NAMALWA (cell line): ENCODE measurements at places on chromosomes 3 and 15.
A peak's percentile ranks its signal among the peaks of the same experiment; 100 is the strongest.

DNA sequence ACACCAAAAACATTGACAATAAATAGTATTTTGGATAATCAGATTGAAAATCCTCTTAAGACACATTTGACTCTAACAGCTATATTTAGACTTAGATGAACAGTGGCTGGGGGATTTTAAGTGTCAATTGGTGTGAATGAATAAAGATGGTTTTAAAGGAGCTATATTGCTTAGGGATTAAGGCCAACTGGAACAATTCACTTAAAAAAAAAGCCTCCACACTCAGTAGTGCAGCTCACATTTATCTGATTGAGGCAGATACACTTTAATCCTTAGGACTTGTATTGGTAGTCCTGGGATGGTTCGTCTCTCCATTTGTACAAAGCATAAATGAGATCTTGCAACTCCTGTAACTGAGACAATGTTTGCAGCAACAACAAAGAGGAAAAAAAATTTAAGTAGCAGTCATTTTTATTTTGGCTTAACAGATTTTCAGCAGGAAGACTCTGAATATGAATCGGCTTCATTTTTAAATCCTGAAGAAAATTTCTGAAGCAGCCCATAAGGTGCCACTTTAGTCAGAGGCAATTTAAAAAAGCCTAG lies 112.0 kb downstream of the UACA start:
- DNase-seq = no peak

GRCh38 chr15:89740137-89740536 lies 10.9 kb downstream of the MESP1 start:
- DNase-seq = peak; percentile 88

GRCh38 chr3:134718726-134719125 lies 67.9 kb upstream of the KY start:
- DNase-seq = no peak

GRCh38 chr15:48285329-48286214 lies 45.7 kb upstream of the DUT start:
- DNase-seq = peak; percentile 82

DNA sequence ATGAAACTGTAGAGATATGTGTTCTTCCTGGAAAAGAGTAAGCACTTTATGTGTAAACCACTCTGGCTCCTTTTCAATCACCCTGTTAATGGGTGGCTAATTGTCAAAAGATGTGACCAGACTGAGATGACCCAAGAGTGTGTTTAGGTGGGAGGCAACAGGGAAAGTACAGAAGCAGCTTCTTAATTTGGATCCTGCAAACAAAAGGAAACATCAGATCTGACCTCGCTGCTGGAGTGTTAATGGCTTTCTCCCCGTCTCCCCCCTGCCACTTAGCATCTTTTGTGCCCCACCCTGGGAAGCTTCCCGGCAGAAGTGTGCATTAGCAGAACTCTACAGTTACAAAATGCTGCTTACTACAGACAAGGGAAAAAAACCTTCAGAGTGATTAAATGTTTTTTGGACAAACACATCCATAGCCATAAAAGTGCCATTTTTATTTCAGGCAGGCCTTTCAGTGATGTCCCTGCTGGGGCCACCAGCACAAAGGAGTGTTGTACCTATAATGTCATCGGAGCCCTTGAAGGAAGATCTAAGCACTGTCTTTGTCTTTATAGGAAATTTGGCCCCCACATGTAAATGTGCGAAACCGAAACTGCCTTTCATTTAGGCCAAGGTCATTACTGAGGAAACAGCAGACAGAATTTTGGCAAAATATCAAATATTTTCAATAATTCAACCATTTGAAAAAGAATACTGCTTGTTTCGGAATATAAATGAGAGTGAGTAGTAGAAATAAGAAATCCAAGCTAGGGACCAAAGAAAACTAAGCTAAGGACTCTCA lies 311.0 kb downstream of the WDR72 start:
- DNase-seq = no peak

DNA sequence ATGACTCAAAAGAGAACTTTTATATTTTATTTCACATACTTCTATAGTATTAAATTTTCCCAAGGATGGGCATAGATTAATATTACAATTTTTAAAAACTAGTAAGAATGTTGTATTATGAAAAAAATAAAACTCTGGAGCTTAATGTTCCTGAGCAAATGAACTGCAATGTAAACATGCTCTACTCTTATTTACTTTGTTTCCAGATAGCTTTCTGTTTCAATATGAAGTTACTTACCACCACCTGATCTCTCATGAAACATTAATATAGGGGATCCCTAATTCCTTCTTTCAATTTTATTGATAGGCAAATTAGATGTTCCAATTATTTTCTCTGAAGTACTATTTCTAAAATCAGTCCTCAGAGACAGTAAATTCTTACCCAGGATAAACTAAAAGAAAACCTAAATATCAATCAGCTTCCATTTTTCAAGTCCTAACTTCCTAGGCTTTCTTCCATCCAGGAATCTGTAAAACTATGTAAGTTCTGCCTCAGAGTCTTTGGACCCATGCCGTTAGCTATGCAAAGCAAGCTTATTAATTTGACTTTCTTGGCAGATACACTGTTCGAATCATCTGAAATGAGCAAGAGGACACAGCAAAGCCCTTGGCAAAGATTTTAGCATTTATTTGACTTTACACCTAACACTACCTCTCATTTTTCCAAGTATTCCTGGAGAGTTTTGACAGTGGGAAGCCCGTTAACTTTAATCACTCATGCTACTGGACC lies 93.2 kb downstream of the PLCH1 start:
- no peak for DNase-seq

GRCh38 chr3:8574040-8574669 lies 70.4 kb downstream of the SSUH2 start:
- DNase-seq = no peak

DNA sequence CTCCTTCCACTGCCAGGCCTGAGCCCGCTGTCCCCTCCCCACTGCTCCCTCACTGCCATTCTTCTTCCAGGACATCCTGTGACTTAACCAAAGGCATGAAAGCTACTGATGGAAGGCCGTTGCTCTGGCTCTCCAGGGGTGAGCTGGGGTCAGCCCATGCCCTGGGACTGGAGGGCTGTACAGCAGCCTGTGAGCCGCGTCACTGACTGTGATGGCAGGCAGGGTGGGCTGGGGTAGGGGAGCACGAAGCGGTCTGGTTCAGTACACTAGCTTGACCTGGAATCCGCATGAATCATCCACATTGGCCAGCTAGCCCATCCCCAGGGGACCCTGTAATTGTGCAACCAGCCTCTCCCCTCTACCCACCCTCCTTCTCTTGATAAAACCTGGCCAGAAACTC lies 30.8 kb downstream of the CORO2B start:
- DNase-seq = no peak

DNA sequence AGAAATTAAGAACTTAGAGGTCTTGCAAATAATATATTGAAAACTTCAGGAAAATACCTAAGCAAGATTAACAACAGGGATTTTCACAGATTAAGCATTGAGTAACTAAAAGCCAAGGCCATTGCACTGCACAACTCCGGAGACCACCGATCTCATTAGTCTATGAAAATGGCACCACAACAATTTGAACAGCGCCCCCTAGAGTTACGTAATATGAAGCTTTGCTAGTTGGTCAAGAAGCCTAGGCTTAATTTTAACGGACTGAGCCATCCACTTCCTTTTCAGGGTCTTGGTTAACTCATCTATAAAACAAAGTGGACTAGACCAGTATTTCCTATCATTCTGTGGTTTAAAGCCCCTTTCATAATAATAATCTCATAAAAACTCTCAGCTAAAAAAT lies 24.8 kb downstream of the TMEM212 start:
- peak; percentile 44 for DNase-seq

- no peak for DNase-seq
Measured at GRCh38 chr3:3772338-3772737, 26.9 kb upstream of the LRRN1 start.

DNA sequence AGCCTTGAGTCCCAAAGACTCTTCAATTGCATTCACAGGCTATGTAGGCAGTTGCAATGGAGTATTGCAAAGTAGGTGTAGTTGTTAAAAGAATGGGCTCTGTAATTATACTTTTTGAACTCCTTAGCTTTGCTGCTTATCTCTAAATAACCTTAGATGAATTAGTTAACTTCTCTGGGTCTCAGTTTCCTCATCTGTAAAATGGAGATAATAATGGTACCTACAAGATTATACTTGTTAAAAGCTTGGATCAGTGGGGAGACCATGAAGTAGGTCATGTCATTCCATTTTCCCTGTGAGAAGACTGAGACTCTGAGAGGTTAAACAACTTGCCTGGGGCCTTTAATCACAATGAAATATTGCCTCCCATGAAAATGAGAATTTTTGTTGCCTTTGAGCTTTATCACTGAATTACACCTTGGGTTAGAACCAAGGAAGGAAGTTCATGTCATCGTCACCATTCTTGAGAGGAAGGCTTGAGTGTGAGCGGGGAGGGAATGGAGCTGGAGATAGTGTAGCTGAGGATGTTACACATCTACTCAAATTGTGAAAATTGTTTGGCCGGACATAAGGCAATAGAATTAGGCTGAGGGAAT lies 38.1 kb downstream of the CTDSPL start:
- no peak for DNase-seq

DNA sequence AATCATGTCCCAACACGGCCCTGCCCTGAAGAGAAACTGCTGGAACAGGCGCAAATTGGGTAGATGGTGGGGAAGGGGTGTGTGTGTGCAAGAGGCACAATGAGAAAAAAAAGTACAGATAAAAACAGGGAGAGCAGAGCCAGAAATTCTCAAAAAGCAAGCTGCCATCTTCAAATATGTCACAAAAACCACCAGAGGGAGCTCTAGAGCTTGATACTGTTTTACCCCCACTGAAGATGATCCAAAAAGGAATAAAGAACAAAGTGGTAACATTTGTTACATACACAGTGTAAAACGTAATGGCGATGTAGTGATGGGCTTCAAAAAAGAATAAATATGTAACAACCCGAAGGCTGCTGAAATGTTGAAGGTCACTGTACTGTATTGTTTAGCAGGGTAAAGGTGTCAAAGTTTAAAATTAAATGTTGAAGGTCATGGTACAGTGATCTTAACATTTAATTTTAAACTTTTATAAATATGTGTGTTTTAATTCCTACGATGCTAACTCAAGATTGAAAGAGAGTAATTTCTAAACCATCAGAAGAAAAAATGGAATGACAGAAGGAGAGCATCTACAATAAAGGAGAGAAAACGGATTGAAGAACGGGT lies 6.0 kb downstream of the SNRPA1 start:
- DNase-seq = peak; percentile 82

GRCh38 chr3:54014067-54014466 lies 108.3 kb upstream of the CACNA2D3 start:
- DNase-seq = no peak

- no peak for DNase-seq
Measured at GRCh38 chr15:52436981-52437380, 91.7 kb downstream of the MYO5A start.

DNA sequence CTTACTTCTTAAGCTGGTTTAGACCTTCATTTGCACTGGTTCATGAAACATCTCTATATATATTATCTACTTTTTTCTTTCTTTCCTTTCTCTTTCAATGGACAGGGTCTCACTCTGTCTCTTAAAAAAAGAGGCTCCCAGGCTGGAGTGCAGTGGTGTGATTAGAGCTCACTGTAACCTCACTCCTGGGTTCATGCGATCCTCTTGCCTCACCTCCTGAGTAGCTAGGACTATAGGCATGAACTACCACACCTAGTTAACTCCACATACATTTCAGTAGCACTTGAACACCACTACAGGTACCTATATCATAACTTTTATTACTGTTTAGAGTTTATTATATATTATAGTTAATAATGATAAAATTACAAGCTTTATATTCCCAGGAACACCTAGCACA lies 117.1 kb upstream of the UBP1 start:
- DNase-seq = no peak

- DNase-seq = no peak
Measured at GRCh38 chr3:8369638-8370037, 132.0 kb upstream of the LMCD1 start.

GRCh38 chr3:8069471-8069870 lies 432.2 kb upstream of the LMCD1 start:
- no peak for DNase-seq

- no peak for DNase-seq
Measured at GRCh38 chr15:68638953-68639515, 60.2 kb downstream of the CORO2B start.

DNA sequence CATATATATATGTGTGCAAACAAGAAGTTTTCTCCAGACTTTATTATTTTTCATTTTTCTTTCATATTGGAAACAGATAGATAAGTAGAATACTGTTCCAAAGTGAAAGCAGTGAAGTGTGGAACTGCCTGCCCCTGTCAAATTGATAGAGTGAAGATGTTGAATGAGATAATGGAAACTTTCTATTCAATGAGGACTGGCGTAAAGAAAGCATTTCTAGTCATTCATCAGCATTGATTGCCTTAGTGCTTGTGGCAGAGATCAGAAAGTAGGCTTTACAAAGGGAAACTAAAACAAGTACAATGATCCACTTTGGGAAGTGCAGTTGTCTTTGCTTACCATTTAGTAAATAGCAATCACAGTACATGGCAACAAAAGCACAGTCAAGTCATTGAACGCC lies 300.0 kb downstream of the CADM2 start:
- DNase-seq = no peak

DNA sequence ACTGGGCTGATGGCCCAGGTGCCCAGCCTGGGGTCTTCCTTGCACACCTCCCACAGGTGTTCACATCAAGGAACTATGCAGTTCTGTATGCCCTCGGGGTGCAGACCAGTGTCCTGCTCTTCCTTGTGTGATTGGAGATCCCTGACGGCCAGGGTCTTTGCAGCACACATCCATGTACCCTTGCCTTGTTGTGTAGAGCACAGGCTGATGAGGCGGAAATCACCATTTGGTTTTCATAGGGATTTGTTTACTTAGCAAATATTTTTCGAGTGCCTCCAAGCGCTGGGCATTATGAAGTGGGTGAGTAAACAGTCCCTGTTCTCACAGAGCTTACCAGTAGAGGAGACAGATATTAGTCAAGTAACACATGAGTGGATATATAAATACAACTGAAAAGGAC lies 209.3 kb upstream of the UMPS start:
- DNase-seq = no peak

DNA sequence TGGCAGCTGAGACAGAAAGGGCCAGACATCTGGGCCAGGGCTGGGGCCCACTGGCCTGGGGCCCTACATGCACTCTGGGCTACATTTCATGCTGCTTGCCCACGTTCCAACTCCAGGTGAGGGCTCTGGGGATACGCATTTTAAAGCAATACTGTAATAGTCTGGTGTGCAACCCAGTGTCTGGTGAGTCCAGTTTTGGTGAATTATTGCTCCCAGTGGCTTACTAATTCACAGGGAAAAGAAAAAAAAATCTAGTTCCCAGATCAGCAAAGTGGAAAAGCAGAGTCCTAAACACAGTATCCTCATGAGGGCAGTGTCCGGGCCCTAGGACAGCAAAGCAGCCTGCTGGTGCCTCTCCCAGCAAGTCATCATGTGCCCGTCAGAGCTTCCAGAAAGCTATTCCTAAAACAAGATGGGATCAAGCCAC lies 82.4 kb downstream of the CCNL1 start:
- DNase-seq = no peak

DNA sequence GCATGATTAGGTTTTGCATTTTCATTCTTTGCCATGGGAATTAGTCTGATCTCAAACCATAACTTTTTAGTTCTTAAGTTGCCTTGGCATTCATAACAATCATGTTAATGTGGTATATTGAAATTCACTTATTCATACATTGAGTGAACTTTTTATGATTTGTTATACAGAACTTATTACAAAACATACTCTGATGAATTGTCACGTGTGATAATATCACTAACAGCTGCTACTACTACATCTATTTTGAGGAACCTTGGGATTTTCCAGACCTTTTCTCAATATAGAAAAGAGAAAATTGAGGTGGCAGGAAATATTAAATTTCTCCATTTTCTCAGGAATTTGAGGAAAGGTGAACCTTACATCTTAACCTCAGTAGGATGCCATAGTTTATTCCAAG lies 9.2 kb downstream of the LXN start:
- DNase-seq = no peak
